Karpas-422 (cell line): ENCODE measurements at places on chromosomes 7 and 10.

GRCh38 chr7:1361016-1361755 is 98.1 kb downstream of the MICALL2 start:
- DNase-seq, result no peak

DNA sequence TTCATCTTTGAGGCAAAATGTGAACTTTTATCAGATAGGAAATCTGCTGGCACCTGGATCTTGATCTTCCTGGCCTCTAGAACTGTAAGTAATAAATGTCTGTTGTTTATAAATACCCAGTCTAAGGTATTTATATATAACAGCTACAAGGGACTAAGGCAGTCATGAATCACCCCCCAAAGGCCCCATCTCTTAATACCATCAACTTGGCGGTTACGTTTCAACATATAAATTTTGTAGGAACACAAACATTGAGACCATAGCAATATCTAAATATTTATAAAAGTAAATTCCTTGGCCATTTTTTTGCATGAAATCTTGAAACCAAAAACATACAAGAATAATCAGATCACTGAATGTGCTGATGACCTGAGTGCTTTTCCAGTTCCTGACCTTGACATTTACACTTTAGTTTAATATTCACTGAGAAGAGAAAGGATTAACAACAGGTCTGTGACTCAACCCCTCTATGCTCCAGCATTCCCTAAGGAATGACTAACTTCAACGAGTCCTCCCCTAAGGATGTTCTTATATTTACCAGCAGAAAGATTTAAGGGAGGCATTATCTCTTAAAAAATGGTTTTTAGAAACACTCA is 1438.5 kb upstream of the CELF2 start:
- DNase-seq, result no peak

GRCh38 chr10:89389254-89389653 is 3.2 kb upstream of the IFIT1 start:
- DNase-seq, result no peak

GRCh38 chr10:22103701-22104470 is 100.4 kb upstream of the DNAJC1 start:
- peak; percentile 43 for DNase-seq

DNA sequence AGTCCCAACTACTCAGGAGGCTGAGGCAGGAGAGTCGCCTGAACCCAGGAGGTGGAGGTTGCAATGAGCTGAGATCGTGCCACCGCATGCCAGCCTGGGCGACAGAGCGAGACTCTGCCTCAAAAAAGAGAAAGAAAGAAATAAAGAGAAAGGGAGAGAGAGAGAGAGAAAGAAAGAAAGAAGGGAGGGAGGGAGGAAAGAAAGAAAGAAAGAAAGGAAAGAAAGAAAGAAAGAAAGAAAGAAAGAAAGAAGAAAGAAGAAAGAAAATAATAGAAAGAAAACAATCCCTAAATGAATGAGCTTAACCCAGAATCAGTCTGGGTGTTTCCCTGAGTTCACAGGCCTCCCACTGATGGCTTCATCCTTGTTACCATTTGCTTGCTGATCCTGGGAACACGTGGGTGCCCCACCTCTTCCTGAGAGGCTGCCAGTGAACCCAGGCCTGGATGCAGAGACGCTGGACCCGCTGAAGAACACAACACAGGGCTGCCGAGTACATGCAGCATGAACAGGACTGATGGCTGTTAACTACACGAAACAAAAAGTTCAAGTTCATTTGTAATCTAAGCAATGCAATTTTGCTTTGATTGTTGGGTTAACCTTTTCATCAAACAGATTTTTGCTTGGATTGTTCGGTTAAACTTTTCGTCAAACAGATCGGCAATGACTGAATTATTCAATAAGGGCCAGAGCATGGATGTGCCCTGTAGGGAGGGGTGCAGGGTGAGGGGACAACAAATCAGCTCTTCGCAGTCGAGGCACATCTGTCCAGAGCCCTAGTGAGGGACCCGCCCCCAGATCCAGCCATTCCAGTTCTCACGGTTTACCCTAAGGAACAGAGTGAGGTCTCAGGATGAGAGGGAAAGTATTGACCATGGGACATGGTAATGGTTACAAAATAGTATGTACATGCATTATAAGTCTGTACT is 11.5 kb downstream of the NPFFR1 start:
- DNase-seq, result no peak

- no peak for DNase-seq
Observed at GRCh38 chr10:11011436-11011835, 6.2 kb upstream of the CELF2 start.

DNA sequence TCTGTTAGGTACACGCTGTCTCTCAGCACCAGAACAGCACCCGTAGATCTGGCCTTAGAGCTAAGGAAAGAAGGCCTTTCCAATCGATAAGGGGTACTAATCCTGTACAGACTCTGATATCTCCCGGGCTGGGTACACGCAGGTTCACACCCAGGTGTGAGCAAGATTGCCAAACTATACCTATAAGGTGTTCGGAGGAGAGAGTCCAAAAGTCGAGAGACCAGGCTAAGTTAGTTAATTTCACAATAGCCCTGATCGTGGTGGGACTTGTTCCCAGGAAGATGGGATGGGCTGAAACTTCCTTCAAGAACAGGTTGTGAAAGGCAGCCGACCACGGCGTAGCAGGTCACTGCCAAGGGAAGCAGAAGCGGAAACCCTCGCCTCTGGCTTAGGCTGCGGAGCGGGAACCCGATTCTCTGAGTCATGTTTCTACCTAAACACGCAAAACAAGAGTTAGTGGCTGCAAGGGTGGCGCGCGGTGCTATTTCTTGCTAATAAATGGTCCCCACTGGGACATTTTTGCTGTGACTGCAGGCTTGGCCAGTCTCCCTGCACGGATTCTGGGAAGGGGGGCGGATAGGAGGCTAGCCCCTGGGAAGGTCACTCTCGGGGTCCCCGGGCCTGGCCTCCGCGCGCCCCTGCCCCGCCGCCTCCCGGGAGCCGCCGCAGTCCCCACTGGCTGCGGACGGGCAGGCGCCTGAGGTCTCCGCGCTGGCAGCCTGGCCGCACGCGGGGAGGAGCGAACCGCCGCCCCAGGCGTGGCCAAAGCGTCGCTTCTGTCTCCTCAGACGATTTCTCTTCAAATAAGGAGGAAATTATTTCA is 75.4 kb upstream of the PDSS1 start:
- no peak for DNase-seq

DNA sequence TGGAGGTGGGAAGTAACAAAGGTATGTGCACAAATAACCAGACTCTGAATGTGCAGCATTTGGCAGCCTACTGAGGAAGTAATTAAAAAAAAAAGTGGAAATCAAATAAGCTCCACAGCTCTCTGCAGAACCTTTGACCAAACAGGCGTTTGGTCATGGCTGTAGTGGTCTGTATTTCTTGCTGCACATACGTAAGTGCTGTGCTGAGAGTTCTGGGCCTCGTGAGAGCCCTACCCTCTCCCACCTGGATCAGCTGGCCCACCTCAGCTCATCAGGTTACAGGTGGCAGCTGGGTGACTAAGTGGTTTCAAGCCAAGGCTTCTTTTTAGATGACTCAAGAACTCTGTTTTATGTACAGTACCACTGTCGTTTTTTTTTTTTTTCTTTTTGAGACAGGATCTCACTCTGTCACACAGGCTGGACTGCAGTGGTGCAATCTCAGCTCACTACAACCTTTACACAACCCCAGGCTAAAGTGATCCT is 178.2 kb upstream of the KLF6 start:
- DNase-seq, result no peak

- DNase-seq, result no peak
Observed at GRCh38 chr10:26213157-26213800, 3.3 kb upstream of the GAD2 start.

- DNase-seq, result no peak
Observed at GRCh38 chr7:107773027-107773426, 29.1 kb downstream of the CBLL1 start.

- no peak for DNase-seq
Observed at GRCh38 chr7:146787266-146787665, 670.7 kb downstream of the CNTNAP2 start.

DNA sequence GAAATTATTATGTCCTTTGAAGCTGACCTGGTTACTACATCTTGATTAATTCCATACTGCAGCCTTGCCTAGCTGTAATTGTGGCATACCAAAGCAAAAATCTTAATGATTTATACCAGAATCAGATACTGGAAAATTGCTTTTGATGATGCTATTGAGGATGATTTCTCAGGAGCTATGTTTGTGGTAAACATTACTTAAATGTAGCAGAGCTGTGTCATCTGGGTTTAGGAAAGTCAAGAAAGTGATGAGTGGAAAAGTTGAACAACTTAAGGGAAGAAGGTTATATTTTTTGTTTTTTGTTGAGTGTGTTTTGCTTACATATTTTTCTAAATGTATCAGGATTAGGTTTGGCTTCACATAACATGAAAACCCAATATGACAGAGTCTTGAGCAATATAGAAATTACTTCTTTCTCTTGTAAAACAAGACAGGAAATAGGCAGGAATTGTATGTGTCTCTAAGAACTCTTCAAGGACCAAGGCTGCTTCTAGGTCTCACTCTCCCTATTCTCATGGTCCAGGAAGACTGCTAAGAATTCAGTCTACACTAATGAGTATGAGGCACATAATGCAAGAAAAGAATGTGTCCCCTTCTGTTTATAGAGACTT is 87.6 kb upstream of the MTPN start:
- DNase-seq, result no peak

- DNase-seq, result no peak
Observed at GRCh38 chr10:43343126-43343525, 28.3 kb upstream of the FXYD4 start.

DNA sequence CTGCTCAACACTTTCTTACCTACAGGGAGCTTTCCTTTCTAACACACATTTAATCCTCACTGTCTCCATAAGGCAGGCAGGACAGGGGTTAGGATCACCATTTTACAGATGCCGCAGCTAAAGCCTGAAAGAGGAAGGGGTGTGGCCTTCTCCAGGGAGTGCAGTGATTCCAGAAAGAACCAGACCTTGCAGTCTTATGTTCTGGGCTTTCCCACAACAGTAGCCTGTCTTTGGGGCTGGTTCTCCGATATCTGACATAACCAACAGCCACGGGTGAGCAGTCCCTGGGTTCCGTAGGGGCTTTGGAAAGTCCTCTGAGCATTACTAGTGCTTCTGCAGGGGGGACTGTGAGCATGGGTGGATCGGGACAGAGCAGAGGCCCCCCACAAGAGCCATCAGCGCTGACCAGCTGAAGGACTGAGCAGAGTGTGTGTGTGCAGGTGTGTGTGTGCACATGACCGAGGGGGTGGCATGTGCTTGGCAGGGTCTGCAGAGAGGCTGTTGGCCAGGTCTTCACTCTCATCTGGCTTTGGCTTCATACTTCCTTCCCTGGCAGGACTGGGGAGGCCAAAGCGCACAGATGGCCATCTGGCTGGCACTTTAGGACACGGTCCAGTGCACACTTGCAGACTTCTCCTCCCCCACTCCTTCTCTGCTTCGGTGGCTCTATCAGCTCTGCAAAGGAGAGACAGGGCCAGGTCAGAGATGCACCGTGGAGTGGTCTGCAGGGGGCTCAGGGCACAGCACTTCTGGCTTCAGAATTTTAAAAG is 400.3 kb downstream of the RPS24 start:
- peak; percentile 77 for DNase-seq

- peak; percentile 80 for DNase-seq
Observed at GRCh38 chr7:32479574-32480200, 10.5 kb downstream of the LSM5 start.

- DNase-seq, result no peak
Observed at GRCh38 chr10:13892001-13892491, 305.3 kb downstream of the PRPF18 start.

- no peak for DNase-seq
Observed at GRCh38 chr7:94888551-94888950, 18.8 kb upstream of the PPP1R9A start.

DNA sequence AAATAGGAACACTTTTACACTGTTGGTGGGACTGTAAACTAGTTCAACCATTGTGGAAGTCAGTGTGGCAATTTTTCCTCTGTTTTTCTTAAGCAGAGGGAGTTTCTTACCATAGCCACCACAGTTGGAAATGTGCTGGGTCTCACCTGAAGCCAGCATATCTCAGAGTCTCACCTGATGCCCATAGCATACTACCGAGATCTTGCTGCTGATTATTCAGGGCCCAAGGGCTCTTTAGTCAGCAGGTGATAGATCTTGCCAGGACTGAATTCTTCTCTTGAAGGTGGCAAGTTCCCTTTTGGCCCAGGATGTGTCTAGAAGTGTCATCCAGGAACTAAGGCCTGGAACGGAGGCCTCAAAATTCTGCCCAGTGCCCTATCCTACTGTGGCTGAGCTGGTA is 215.4 kb downstream of the CCDC7 start:
- DNase-seq, result no peak

- DNase-seq, result no peak
Observed at GRCh38 chr10:35511647-35512046, 93.5 kb upstream of the GJD4 start.

DNA sequence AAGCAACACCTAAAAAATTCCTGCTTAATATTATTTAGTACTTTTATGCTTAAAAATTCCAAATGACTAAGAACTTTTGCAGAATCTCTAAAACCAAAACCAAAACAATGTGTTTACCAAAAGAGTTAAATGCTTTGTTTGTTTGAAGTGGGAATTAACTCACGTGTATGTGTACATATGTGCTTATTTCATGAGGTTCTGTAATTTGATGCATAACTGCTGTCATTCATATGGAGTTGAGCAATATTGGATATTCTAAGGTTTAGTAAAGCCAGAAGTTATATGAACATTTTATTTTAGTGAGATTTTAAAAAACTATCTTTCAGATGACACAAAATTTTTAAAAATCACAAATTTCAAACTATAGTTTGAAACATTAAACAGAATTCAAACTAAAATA is 157.1 kb downstream of the PIP4K2A start:
- no peak for DNase-seq

DNA sequence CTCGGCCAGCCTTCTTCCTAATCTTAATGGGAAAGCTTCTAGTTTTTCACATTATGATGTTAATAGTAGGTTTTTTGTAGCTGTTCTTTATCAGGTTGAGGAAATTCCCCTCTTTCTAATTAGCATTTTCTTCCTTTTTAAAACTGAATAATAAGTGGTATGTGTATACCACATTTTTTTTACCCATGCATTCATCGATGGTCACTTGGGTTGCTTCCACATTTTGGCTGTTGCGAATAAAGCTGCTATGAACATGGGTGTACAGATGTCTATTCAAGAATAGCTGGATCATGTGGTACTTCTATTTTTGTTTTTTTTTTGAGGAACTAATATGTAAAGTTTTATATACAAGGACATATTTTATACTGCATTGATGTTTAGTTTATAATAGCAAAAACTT is 44.3 kb downstream of the NRF1 start:
- DNase-seq, result no peak

GRCh38 chr10:125797424-125797823 is 21.8 kb upstream of the MMP21 start:
- no peak for DNase-seq

DNA sequence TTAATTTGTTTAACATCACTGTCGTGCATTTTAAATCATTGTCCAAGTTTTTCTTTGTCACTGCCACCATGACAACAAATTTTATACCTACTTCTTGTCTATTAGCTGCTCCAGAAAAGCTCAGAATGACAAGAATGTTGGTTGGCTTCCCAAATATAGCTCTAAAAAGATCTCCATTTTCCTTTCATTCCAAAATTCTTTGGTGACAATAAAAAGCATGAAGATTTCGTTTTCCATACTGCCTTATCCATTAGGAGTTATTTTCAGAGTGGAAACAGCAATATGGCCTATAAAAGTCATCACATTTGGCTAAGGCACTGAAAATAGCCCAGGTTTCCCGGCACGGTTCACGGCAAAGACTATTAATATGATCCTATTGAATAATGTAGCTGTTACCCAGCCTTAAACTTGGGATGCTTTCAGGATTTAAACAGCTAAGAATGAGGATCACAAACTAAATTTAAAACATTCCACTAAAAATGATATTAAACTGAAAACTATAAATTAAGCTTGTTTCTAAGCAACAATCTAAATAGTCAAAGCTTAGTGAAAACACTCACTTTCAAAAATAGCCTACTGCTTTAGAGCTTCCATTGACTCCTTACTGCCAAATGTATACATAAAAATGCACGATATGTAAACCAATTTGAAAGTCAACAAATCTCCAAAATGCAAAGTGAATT is 2.7 kb downstream of the CTTNBP2 start:
- no peak for DNase-seq
